ENCODE measurements at places on chromosomes 2 and 18. TPM values are rescaled to one million over a fixed set of nuclear protein-coding genes. Genes with fewer than 3 reads are reported as not detected.

KIAA2012 gene
- total RNA-seq, result 0.24 TPM

ADAM23 gene
- 0.57 TPM for total RNA-seq

NEU2 gene
- total RNA-seq, result not detected

ABCB11 gene
- total RNA-seq, result not detected

IL1RL1 gene
- total RNA-seq, result not detected

EPAS1 gene
- total RNA-seq, result 95.9 TPM

ANKRD53 gene
- 0.92 TPM for total RNA-seq

ALKAL2 gene
- not detected for total RNA-seq

LOXL3 gene
- total RNA-seq, result 57.1 TPM

GRHL1 gene
- total RNA-seq, result 0.59 TPM

ZNF2 gene
- total RNA-seq, result 4.2 TPM

EGR4 gene
- total RNA-seq, result not detected

MATN3 gene
- 0.69 TPM for total RNA-seq

GNAL gene
- total RNA-seq, result 0.14 TPM

CCDC102B gene
- 1.3 TPM for total RNA-seq

All from HFFc6 (cell line).